ENCODE measurements at places on chromosomes 16 and 17.
A peak's percentile ranks its signal among the peaks of the same experiment; 100 is the strongest.

GRCh38 chr16:17469011-17469740, 1.6 kb downstream of the XYLT1 start:
- no peak for DNase-seq

GRCh38 chr17:39636587-39636926, 387 bp upstream of the STARD3 start:
- no peak for DNase-seq

GRCh38 chr17:17506181-17506741, 10.1 kb upstream of the RASD1 start:
- DNase-seq, result no peak

DNA sequence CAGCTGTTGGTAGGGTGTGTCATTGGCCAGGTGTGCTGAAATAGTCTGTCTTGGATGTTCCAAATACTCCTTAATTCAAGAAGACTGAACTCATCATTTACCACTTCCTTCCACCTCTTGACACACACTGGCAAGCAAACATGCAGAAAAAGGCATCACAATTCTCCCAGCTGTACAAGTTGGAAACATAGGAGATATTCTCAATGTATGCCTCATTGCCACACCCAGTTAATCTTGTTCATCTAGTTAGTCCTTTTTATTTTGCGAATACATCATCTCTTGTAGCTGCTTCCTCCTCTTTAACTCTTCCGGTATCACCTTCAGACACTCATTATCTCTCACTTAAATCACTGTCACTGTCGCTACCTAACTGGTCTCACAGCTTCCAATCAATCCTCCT, 75.1 kb upstream of the GOT2 start:
- no peak for DNase-seq

DNA sequence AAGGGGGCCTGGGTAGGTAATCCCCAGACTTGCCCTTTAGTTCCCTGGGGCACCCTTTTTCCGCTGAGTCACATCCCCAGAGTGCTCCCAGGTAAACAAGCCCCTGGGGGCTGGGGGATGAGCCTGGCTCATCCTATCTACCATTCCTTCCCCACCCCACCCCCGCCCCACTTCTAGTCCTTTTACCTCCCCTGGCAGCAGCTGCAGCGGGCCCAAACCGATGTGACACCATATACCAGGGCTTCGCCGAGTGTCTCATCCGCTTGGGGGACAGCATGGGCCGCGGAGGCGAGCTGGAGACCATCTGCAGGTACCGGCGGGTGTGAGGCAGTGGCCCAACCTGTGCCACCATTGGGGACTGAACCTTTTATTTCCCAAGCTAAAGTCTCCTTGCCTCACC, 860 bp downstream of the NRN1L start:
- no peak for DNase-seq

DNA sequence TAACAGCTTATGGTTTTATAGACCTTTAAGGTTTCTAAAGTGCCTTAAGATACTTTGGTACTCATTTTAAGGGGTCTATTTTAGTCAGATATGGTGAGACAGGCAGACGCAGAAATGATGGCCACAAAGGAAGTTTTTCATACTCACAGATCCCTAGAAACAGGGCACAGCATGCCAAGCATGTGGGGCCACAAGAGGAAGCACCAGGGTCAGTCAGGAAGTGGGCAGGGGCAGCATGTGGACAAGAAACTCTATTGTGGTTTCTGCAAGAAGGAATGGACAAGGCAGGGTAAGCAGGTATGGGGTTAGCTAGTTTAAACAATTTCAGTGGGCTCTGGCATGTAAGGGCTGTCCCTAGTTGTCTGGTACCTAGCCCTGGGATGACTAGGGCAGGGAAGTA, 8.5 kb downstream of the EFCAB3 start:
- no peak for DNase-seq

- no peak for DNase-seq
Measured at GRCh38 chr16:14181371-14182050, 110.4 kb downstream of the MRTFB start.

- DNase-seq, result no peak
Measured at GRCh38 chr16:61681673-61682072, 354.6 kb downstream of the CDH8 start.

GRCh38 chr17:75034236-75034908, 12.4 kb downstream of the ATP5PD start:
- peak; percentile 53 for DNase-seq

GRCh38 chr16:89145406-89146161, 26.0 kb upstream of the CDH15 start:
- DNase-seq, result no peak

- DNase-seq, result no peak
Measured at GRCh38 chr17:30590081-30590733, 113.0 kb downstream of the GOSR1 start.

DNA sequence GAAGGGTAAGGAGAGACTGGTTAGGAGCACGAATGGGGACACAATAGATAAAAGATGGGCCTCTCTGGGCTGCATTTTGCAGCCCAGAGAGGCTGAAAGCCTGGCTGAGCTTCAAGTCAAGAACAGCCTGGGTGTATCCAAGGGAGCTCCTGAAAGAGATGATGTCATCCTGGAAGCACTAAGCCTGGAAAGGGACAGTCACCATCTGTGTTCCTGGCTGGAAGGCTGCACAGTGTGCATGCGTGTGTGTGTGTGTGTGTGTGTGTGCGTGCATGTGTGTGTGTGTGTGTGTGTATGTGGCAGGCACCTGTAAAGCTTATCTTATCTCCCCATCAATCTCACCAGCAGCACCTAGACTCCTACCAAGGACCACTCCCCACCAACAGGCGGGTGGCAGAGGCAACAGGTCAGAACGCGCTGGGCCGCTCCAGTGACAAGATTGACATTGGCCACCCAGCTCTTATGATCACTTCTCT, 44.1 kb downstream of the COG7 start:
- DNase-seq, result peak; percentile 25

GRCh38 chr16:11836650-11837244, 14.6 kb downstream of the RSL1D1 start:
- DNase-seq, result no peak

DNA sequence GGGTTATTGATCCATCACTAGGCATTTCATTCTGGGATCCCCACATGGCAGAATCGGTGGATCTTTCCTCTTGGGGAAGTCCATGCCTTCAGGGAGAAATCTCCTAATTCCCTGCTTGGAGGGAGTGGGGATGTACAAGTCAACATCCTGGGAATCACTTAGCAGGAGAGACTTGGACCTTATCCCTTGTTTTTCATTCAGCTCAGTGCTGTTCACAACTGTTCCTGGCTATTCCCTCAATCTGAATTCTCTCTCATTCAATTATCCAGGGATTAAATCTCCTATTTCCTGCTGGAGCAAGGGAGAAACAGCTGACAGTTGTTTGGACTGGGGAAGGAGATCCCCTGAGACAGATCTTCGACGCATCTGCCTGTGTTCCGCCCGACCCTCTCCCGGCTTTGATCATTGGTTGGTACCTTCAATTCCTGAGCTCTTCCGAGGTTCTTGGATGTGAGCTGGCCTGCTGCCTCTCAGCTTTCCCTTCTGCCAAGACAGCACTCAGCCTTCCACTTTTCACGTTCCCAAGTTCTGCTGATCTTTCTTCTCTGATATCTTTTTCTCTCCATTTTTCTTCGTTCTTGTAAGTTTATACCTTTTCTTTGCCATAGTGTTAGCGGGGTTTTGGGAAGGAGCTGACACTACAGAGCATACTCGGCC, 115.4 kb upstream of the GNAO1 start:
- DNase-seq, result no peak

DNA sequence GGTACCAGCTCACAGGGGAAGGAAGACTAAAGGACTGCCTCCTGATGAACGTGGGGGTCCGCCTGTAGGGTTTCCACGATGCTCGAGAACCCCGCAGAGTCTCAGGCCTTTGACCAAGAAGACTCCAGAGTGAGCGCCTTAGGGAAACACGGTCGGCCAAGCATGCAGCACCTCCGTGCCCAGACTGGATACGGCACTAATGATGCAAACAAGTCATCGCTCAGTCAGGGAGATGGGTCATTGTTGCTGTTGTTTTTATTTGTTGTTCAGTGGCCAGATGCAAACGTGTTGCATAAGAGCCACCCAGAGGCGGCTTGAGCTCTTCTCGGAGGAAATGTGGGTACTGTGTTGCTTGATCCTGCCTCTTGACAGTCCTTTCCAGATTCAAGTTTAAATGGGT, 19.3 kb upstream of the RBFOX3 start:
- DNase-seq, result no peak

DNA sequence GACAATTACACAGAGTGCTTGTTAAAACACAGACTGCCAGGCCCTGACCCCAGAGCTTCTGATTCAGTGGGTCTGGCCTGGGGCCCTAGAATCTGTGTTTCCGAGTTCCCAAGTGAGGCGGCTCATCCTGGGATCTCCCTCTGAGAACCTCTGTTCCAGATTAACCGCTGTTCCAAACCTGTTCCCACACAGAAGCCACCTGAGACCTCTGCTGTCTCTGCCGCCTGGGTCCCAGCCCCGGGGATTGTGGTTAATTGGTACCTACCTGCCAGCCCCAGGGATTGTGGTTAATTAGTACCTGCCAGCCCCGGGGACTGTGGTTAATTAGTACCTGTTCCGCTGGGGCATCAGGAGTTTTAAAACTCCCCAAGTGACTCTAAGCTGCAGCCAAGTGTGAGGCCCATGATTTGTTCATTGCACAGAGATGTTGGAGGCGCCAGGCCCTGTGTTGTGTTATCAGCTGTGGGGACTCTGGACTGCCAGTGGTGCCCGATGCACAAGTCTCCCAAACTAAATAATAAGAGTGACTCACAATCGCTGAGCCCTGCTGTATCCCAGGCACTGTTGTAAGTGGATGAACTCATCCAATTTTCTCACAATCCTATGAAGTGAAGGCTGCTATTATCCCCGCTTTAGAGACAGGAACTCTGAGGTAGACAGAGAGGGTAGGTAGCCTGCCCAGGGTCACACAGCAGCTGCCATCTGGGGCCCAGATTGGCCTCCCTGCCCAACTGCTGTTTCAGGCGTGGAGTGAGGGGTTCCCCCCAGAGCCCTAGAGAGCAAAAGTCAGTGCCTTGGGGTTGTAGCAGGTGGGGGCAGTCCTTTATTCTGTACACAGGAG, 219.7 kb downstream of the IRF8 start:
- DNase-seq, result no peak

DNA sequence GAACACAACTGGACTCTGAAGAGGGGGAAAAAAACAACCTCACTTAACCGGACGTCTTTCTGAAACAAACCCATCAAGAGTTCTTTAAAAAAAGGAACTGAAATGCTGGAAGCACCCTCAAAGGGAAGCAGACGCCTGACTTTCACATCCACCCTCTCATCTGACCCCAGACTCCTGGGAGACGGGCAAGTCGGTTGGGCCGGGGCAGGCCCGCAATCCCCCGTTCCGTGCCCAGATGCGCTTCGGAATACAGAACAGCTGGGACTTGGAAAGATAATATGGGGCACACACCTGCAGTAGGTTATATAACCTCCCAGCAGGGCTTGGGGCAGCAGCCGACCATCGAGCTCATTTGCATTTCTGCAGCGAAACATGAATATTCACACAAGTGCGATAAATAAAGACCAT, 3.7 kb downstream of the ARHGAP27 start:
- DNase-seq, result no peak

GRCh38 chr16:18839555-18839954, 38.2 kb upstream of the ARL6IP1 start:
- no peak for DNase-seq

- DNase-seq, result no peak
Measured at GRCh38 chr17:223723-224471, 42.4 kb upstream of the DOC2B start.

DNA sequence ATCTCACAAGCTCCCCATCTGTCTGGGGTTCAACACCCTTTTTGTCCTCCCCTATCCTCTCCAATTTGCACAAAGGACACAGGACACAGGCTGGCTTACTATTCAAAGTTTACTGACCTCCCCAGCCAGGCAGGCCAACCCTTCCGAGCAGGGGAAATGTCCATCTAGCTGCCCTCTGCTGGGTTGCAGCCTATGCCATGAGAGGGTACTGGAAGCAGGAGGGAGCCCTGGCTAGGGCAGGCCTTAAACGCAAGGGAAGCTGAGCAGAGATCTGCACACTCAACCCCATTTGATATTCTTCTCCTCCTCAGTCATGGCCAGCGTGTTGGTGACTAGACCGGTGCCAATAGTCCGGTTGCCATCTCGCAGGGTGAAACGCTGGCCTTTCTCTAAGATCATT, 3.5 kb downstream of the TUFM start:
- DNase-seq, result no peak

GRCh38 chr17:30377574-30378240, 1.0 kb upstream of the CPD start:
- no peak for DNase-seq

DNA sequence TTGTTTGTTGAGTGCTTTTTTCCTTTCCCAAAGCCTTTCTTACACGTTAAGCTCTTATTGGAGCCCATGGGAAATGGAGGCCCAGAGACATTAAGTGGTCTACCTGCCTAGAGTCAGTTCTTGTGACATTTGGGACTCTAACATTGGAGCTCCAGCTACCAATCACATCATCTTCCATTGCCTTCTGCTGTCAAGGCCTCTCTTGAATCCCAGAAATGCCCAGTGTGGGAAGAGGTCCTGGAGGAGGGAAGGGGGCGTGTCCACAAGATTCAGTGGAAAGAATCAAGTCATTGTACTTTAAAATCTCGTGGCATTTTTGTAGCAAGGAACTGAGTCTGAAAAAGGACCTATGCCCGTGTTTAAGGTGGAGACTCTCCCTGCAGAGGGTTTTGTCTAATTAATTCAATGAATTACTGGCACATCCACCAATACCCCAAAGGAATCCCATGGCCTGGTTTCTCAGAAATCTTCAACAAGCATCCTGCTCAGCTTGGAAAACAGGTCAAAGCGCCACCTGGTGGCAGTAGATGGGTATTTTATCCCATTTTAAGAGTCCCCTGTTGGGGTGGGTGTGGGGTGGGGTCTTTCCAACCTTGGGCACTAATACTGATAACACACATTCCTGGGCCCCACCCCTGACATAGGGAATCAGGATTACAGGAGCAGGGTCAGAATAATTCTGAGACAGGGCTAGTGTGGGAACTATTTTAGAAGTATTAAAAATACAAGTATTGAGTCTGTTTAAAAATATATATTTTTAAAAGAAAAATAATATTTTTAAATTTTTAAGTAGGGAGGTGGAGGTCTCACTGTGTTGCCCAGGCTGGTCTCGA, 24.6 kb downstream of the GPT2 start:
- peak; percentile 60 for DNase-seq

DNA sequence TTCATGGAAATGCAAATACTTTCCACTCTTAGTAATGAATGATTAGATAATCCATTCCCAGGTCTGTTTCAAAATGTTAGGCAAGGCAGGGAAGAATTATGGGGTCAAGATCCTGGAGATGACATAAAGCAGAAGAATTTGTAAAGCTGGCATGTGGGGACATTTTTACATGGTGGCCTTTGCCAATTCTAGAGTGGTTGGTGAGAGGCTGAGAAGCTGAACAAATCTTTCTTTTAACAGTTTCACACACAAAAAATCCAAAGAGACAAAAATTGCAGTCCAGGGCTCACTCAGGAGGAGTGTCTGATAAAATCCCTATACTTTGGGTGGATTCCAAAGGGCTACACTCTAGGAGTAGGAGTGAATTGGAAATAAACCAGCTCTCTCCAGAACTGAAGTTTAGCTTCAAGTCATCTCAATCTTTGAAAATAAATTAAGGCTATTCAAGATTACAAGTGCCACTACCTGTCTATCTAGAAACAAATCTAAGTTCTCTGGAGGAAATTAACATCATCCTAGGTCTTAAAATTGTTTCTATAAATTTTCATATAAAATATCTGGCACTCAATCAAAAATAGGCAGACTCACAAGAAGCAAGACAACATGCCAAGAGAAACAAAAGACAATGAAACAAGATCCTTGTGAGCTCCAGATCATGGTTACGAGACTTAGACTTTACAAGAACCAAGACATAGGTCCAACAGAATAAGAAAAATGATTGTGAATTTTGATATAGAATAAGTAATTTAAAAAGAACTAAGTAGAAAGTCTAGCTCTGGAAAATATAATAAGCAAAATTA, 113.0 kb upstream of the AXIN2 start:
- DNase-seq, result no peak

Measured in substantia nigra (tissue), 51 donors.